ENCODE measurements at places on chromosomes 2 and 18.

GRCh38 chr2:219408631-219409030 is 9.5 kb upstream of the DES start:
- H3K36me3 ChIP-seq, result no peaks in the 10 kb centered on the region
- H3K4me1 ChIP-seq, result no peaks in the 10 kb centered on the region
- no peak overlapping the region for H3K27ac ChIP-seq
- no peak for DNase-seq
- no peak overlapping the region for H3K4me3 ChIP-seq

GRCh38 chr2:96579422-96579821 is 42.9 kb downstream of the ARID5A start:
- no peak overlapping the region for H3K4me3 ChIP-seq
- no peak overlapping the region for H3K27ac ChIP-seq
- DNase-seq, result no peak
- H3K27me3 ChIP-seq, result peaks cover 5% of the 10 kb centered on the region
- peaks cover 2% of the 10 kb centered on the region for H3K4me1 ChIP-seq

DNA sequence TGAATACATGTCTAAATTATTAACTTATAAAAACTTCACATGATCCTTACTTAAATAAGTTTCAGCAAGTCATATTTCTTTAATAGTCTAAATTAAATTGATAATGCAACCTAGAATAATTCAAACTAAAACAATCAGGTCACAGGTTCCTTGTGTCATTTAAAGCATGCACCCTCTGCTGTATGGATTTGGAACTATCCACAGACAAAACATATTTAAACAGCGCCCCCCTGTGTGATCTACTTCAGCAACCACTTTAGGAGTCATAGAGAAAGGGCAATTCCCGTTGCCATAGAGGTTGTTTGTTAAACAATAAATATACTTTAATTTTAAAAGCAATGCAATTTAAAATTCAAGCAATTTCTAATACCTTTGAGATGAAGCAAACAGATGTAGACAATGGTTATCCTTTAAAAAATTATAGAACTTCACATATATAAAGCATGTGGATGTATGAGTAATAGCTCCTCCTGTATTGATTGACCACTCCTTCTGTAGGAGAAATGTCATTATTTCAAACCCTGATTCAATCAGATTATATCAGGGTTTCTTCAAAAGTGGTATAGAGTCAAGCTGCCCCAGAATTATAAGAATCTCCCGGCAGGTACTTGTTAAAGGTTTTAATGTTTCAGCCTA is 21.2 kb downstream of the GRB14 start:
- DNase-seq, result no peak
- H3K27me3 ChIP-seq, result no peaks in the 10 kb centered on the region
- H3K36me3 ChIP-seq, result no peaks in the 10 kb centered on the region
- H3K4me3 ChIP-seq, result no peak overlapping the region
- H3K4me1 ChIP-seq, result no peaks in the 10 kb centered on the region

- peaks cover 1% of the 10 kb centered on the region for H3K4me1 ChIP-seq
- no peaks in the 10 kb centered on the region for H3K36me3 ChIP-seq
- no peak overlapping the region for H3K4me3 ChIP-seq
- DNase-seq, result no peak
- no peaks in the 10 kb centered on the region for H3K27me3 ChIP-seq
Observed at GRCh38 chr2:108971661-108972566, 17.1 kb downstream of the EDAR start.

DNA sequence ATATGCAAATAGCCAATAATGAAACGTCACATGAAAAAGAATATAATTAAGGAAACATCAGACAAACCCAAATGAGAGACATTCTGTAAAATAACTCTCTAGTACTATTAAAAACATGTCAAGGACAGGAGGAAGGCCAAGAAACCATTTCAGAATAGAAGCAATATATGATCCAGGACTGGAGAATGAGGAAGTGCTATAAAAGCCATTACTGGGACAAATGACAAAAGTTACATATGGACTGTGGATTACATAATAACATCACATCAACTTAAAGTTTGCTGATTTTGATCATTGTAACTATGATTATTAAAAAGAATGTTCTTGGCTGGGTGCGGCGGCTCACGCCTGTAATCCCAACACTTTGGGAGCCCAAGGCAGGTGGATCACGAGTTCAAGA is 81.3 kb downstream of the CRACDL start:
- no peaks in the 10 kb centered on the region for H3K36me3 ChIP-seq
- peaks cover 1% of the 10 kb centered on the region for H3K4me1 ChIP-seq
- H3K4me3 ChIP-seq, result no peak overlapping the region

- H3K27ac ChIP-seq, result no peak overlapping the region
- H3K27me3 ChIP-seq, result peaks cover 42% of the 10 kb centered on the region
- no peak for DNase-seq
Observed at GRCh38 chr2:230900336-230900995, 24.6 kb downstream of the GPR55 start.

- peaks cover 35% of the 10 kb centered on the region for H3K4me1 ChIP-seq
- H3K4me3 ChIP-seq, result peak overlapping the region; percentile 22
- H3K27ac ChIP-seq, result no peak overlapping the region
- H3K27me3 ChIP-seq, result no peaks in the 10 kb centered on the region
Observed at GRCh38 chr18:79948719-79949411, 2.6 kb downstream of the SLC66A2 start.

GRCh38 chr2:9697909-9698308 is 67.1 kb upstream of the YWHAQ start:
- H3K4me3 ChIP-seq, result no peak overlapping the region
- H3K27ac ChIP-seq, result peak overlapping the region; percentile 33
- H3K27me3 ChIP-seq, result no peaks in the 10 kb centered on the region
- H3K36me3 ChIP-seq, result peaks cover 3% of the 10 kb centered on the region
- peaks cover 36% of the 10 kb centered on the region for H3K4me1 ChIP-seq
- DNase-seq, result no peak

DNA sequence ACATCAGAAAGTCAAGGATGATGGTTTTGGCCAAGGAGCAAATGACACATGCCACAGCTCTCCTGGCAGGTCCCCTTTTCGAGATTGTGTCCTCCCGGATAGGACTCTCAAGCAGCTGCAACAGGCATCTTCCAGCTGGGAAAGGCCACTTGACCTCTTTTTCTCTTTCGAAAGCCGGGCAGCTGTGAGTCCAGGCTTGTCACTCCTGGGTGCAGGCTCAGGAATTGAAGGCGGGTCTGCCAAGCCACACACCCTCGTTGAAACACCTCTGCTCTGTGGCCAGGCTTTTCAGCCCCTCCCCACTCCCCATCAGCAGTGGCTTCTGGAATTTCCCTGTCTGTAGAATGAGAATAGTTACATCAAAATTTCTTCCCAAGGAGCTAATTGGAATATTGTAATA is 98.0 kb downstream of the CCDC138 start:
- H3K36me3 ChIP-seq, result peaks cover 12% of the 10 kb centered on the region
- no peak overlapping the region for H3K27ac ChIP-seq
- no peaks in the 10 kb centered on the region for H3K27me3 ChIP-seq
- no peaks in the 10 kb centered on the region for H3K4me1 ChIP-seq

DNA sequence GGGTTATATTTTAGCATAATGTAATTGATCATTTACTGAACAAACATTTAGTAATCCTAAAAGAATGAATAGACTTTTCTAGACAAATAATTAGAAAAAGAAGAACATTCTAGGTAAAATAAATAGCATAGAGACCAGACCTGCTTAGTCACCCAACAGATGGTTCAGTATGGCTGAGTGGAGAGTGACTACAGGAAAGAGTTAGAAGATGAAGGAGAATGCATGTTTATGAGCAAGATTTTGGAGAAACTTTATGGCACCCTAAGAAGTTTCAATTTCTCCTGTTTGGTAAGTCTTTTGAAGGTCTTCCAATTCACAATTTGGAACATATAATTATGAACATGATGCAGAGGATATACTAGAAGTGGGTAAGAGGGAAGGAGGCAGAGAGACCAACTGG is 32.9 kb downstream of the FAP start:
- H3K36me3 ChIP-seq, result no peaks in the 10 kb centered on the region
- no peak overlapping the region for H3K4me3 ChIP-seq
- H3K4me1 ChIP-seq, result no peaks in the 10 kb centered on the region

- peaks cover 68% of the 10 kb centered on the region for H3K4me1 ChIP-seq
- H3K4me3 ChIP-seq, result peak overlapping the region; percentile 46
- H3K27me3 ChIP-seq, result no peaks in the 10 kb centered on the region
- no peak for DNase-seq
- peak overlapping the region; percentile 79 for H3K27ac ChIP-seq
Observed at GRCh38 chr2:98734162-98734561, 3.2 kb upstream of the MGAT4A start.

DNA sequence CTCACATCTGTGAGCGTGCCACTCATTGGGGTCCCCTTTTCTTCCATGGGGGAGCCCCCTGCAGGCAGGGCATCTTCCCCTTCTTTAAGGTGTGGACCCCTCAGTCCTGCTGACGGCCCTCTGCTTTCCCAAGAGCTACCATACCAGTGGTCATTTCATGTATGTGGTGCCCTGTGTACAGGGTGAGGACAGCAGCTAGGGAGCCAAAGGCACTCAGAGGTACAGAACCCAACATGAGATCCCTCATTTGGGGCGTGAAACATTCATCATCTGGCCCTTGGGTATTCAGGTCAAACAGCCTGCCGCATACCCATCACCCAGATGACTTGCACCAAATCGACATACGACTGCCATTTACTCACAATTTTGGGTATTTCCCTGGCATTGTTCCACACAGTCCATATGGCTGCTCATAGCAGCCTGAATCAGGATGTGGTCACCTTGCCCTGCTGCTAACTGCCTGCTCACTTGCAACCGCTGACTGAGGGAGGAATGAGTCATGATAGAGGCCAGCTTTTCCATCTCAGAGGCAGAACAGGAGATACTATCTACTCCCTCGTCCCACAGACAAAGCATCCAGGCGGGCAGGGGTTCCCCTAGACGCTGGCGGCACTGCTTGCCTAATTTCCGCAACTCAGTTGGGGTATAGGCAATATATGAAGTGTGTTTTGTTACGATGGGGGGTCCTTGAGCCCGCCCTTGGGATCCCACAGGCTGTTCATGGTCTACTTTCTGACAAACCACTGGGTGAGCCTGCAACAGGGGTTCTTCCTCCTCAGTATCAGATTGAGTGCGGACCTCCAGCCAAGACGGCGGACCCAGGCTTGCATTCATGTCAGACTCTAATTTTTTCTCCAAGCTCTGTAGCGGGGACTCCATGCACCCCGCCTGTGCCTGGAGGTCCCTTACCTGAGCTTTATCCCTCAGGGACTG is 228.6 kb downstream of the SATB2 start:
- peaks cover 4% of the 10 kb centered on the region for H3K4me1 ChIP-seq
- no peaks in the 10 kb centered on the region for H3K27me3 ChIP-seq
- no peak overlapping the region for H3K4me3 ChIP-seq
- DNase-seq, result peak; percentile 24
- peak overlapping the region; percentile 33 for H3K27ac ChIP-seq

- H3K27me3 ChIP-seq, result no peaks in the 10 kb centered on the region
- H3K36me3 ChIP-seq, result no peaks in the 10 kb centered on the region
- H3K27ac ChIP-seq, result no peak overlapping the region
- H3K4me3 ChIP-seq, result no peak overlapping the region
- H3K4me1 ChIP-seq, result no peaks in the 10 kb centered on the region
Observed at GRCh38 chr2:66543257-66543767, 108.4 kb downstream of the MEIS1 start.

Measured in activated T-helper 2 cell treated with anti-CD3 and anti-CD28 coated beads, Interferon-gamma antibody, Interleukin-2, Interleukin-4, amounts not matched to agents 10 μg/mL and 5 μg/mL and 100 μg/mL, durations not matched to agents 14 hours and 24 hours and 36 hours (primary cell).